ENCODE measurements at places on chromosomes 6 and 20.

GRCh38 chr20:19543101-19543500 lies 215.0 kb upstream of the RIN2 start:
- DNase-seq: no peak

GRCh38 chr6:161163466-161164181 lies 110.2 kb downstream of the AGPAT4 start:
- DNase-seq: no peak

GRCh38 chr6:90162648-90163387 lies 133.8 kb downstream of the BACH2 start:
- no peak for DNase-seq

- DNase-seq: no peak
Observed at GRCh38 chr6:112620812-112621569, 273.9 kb downstream of the RFPL4B start.

- no peak for DNase-seq
Observed at GRCh38 chr6:38882157-38882556, 166.4 kb upstream of the GLP1R start.

DNA sequence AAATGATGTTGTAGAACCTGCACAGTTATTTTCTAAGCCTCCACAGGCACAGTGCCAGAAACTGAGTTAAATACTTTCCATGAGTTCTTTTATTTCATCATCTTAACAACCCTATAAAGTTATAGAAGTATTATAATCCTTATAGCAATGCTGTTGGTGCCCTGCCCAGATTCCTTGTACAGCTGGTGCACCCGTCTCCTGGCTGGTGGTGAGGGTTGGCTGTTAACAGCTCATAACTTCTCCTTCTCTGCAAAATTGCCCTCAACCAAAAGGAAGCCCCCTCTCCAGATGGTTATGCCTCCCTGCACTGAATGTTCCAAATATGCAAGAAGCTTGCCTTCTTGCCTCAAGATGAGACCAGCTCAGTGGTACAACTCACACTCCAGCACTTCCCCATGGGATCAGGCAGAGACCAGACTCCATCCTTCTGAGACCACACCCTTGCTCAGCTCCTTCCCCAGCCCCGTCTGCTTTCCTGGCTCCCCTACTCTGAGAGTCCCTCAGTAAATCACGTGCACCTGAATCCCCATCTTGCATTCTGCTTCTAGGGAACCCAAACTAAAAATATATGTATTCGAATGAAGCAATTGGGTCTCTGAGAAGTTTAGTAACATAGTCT lies 304.4 kb upstream of the PLCB4 start:
- no peak for DNase-seq
